ENCODE measurements at places on chromosomes 5 and 9.

DNA sequence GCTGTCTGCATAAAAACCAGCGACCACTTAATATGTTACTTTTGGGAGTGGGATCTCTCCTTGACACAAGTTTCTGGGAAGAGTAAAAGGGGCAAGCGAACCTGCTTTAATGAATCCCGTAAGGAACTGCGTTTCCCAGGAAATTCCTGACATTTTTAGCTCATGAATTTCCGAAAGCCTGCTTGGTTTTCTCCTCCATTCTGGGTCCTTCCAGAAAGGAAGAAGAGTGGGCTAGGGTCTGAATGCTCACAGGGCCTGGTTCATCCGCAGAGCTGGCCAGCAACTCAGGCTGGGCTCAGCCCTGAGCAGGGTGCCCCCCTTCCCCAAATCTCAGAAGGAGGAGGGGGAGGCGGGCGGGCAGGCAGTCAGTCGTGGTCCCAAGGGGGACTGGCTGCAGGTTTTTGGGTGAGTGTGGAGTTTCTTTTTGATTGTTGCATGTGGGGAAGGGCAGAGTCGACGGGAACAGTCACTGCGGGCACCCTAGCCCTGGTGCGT is 1.2 kb upstream of the PURA start:
- no peak for DNase-seq

DNA sequence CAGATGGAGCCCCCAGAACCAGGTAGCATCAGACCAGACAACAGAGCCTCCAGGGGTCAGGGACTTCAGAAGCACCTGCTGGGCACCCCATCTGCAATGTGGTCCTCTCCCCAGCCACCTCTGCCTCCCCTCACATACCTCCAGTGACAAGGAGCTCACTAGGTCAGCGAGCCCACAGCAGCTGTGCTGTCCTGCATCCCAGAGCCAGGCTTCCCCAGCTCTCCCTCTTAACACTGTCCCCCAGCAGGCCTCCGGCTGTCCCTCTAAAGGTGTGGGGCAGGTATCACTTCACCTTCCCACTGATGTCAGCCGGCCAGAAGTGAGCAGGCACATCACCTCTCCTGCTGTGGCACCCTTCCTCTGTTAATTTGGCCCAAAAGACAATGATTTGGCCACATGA is 83.6 kb downstream of the LMX1B start:
- no peak for DNase-seq

DNA sequence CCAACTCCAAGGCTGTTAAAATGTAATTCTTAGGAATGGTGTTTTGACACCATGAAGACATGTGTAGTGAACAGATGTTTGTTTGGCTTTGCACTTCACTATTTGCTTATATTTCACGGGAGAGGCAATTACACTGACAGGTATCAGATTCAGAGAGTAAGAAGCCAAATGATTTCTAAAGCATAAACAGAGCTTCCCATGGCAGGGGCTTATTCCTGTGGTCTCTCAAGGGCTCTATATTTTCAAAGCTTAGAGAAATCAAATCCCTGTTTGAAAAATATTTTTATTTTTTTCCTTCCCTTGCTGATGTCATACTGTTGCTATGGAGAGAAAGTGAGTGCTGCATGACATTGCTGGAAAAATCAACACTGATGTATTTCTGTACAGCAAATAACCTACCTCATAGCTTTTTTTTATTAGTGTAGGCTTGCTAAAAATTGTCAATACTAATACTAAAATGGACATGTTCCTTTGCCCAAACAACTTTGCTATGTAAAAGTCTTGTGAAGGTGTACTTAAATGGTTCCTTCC is 161.4 kb downstream of the GIN1 start:
- DNase-seq = no peak

DNA sequence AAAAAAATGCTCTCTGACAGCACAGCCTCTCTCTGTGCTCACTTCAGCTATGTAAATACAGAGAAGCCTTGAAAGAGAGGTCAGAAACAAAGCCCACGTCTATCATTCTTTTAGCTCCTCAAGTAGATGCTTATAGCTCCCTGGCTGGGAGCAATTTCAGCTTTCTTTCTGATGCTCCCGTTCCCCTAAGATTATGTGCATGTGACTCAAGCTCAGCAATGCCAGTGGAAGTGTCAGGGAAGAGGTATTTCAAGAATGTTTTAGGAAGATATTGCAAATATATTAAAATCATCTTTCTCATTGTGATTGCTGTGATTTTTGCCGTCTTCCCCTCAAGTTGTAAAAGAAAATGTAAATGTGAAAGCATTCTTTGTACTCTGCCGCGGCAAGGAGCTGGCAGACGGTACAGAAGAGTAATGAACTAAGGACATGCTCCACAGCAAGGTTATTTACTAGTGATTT is 1353.7 kb upstream of the ACO1 start:
- DNase-seq = no peak

- DNase-seq = no peak
These were observed 101.9 kb upstream of the S1PR3 start for GRCh38 chr9:88889386-88889785.

GRCh38 chr9:122941582-122942234 is 888 bp downstream of the RABGAP1 start:
- peak; percentile 60 for DNase-seq

- no peak for DNase-seq
These were observed 443.5 kb upstream of the CDH6 start for GRCh38 chr5:30749971-30750370.

GRCh38 chr9:131096269-131097125 is at the start of gene AIF1L:
Gene AIF1L, plus strand, starts transcription at chr9:131096531. Its CDS starts 99 bp downstream, at chr9:131096630.
- DNase-seq = no peak

- DNase-seq = peak; percentile 34
These were observed 7.7 kb downstream of the FBXO38 start for GRCh38 chr5:148391422-148391821.

DNA sequence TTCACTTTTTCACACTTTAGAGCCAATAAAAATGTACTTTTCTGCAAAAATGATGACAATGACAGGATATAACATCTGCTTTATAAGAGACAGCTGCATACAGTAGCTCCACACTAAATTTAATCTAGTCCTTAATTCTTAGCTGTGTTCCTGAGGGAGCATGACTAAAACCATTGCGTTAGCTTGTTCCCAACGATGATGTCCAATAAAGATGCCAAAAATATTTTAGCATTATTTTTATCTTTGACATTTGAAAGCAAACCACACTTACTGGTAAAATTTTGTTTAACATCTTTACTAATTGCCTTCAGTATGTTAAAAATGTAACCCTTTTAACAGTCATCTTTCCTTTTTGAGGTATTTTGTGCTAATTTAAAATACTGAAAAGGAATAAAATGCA is 382.7 kb downstream of the CHSY3 start:
- DNase-seq = no peak

DNA sequence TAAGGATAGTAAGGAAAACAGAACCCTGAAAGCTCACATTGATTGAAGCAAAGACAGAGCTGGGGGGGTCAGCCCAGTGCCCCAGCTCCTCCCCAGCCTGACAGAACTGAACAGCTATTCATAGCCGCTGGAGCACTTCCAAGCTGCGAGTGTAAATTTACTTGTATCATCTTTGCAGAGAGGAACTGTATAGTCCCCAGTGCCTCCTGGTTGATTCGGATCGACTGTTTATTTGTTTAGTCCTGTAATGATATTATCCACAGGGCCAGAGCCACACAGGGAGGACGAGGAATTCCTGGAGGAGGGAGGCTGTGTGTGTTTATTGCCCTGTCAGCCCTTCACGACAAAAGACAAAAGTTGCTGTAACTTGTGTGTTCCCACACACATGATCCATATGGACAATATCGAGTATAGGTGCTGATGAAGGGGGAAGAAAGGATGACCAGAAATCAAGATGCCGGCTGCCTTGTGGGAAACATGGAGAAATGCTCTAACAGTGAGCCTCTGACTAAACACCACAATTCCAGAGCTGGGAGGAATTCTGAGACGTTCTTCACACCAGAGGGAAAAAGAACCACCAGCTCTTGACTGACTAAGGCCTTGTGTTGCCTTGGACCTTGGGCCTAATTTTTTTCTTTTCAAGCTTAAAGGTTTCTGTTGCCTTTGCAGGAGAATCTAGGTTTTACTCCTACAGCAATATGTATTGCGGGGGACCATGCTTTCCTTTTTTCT is 31.1 kb downstream of the FOXD1 start:
- no peak for DNase-seq

DNA sequence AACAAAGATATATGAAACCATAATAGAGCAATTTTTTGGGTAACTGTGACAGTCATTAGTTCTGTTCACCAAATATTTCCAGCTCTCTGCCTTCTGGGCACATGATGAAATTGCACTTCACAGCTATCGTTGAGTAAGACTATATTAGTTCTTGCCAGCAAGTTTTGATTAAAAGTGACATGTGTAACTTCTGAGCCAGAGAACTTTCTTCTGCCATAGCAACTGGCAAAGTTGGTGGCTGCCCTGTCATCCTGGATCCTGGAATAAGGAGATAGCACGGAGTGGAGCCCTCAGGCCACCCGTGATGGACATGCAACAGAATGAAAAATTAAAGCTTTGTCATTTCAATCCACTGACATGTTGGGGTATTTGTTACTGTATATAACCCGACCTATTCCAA is 194.4 kb upstream of the VCAN start:
- DNase-seq = no peak

DNA sequence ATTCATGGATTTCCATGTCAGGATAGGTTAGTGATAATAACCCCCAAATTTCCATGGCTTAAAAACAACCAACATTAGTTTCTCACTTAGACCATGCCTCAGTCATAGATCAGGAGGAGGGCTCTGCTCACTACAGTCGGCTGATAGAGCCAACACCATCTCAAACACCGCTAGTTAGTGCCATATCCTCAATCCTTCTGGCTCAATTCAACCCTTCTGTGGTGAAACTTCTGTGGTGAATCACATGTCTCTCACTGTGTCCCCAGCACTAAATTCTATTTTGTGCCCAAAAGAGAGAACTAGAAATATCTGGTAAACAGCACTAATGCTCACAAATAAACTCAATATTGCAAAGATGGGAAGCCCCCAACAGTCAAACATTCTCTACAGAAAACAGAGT is 21.1 kb downstream of the ECPAS start:
- DNase-seq = no peak

DNA sequence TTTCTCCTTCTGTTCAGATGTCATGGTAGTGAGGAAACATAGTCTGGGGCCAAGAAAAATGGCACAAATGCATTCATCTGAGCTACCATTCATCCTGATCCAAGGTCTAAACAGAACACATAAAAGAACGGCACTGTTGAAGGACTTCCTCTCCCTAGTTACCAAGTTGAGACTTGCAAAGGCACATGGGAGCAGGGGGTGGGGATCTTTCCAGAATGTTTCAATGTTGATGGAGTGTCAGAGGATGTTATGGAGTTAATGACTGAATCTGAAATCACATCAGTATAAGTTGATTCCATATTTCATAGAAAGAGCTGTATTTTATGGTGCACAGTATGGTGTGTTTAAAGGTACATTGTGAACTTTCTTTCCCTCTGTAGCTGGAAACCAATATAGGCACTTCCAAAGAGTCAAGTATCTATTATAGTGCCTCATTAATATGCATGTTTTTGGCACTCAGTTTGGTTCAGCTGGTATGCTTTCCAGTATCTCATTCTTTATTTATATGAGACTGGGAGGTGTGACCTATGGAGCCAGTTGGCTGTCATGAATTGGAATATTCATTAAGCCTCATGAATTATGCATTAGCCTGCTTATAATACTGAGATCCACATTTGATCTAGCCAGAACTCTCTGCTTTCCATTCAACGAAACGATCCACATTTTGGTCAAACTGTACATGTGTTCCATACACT is 603.0 kb downstream of the NR2F1-AS1 start:
- DNase-seq = no peak

DNA sequence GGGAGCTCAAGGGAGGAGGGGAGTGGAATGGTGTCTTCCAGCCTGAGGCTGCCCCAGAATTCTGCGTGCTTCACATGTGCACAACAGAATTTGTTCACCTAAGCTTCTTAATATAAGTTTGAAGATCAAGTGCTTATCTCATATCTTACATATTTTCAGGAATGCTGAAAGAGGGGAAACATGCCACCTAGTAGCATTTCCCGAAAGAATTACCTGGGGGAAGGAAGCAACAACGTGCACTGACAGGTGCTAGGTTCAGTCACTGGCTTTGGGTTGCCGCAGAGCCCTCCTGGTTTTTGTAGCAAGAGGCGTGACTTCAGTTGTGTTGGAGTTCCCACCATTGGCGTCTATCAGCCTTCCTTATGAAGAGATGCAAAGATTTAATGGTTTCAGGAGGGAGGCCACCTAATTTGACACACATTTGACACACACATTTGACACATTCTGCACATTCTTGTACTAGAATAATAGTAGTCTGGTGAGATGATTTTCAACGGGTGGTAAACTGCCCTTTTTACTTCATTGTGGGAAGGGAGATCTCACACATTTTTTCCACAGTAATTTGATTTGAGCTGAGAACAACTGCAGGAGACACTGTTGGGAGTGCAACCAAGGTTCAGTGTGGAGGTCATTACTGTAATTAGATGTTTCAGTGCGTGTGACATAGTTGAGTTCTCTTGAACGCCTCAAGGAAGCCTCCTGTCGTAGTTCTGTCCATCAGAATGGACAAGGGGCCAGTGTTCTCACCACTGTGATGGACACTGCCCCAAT is 481.3 kb downstream of the CCDC171 start:
- no peak for DNase-seq

- no peak for DNase-seq
These were observed 175.8 kb downstream of the ADAMTS6 start for GRCh38 chr5:65305913-65306312.

DNA sequence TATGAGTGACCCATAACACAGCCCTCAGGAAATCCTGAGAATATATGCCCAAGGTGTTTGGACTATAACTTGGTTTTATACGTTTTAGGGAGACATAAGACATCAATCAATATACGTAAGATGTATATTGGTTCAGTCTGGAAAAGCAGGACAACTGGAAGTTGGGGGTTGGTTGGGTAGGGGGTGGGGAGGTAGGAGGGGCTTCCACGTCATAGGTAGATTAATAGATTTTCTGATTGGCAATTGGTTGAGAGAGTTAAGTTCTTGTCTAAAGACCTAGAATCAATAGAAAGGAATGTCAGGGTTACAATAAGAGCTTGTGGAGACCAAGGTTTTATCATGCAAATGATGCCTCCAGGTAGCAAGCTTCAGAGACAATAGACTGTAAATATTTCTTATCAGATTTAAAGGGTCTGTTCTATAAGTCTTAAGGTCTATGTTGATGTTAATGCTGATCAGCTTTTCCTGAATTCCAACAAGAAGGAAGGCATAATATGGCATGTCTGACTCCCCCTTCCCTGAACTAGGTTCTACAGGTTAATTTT is 2267.7 kb upstream of the ACO1 start:
- DNase-seq = no peak

DNA sequence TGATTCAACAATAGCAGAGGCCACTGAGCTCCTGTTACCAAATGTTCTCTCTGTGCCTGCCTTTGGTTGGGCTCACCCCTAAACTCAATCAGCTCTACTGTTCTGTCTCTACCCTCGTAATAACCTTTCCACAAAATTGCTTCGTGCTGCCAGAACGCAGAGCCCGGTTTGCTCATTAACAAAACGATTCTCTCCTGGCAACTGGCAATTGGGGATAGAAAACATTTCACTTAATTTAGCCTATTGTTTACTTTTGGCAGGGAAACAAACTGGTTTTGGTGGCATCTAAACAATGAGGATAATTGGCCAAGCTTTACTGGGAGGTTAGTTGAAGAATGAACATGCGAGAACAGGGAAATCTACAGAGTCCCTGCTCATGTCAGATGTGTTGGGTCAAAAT is 56.6 kb downstream of the SLC28A3 start:
- no peak for DNase-seq
